ENCODE measurements at places on chromosomes 12 and 14. TPM values are rescaled to one million over a fixed set of nuclear protein-coding genes. Genes with fewer than 3 reads are reported as not detected.

DNA sequence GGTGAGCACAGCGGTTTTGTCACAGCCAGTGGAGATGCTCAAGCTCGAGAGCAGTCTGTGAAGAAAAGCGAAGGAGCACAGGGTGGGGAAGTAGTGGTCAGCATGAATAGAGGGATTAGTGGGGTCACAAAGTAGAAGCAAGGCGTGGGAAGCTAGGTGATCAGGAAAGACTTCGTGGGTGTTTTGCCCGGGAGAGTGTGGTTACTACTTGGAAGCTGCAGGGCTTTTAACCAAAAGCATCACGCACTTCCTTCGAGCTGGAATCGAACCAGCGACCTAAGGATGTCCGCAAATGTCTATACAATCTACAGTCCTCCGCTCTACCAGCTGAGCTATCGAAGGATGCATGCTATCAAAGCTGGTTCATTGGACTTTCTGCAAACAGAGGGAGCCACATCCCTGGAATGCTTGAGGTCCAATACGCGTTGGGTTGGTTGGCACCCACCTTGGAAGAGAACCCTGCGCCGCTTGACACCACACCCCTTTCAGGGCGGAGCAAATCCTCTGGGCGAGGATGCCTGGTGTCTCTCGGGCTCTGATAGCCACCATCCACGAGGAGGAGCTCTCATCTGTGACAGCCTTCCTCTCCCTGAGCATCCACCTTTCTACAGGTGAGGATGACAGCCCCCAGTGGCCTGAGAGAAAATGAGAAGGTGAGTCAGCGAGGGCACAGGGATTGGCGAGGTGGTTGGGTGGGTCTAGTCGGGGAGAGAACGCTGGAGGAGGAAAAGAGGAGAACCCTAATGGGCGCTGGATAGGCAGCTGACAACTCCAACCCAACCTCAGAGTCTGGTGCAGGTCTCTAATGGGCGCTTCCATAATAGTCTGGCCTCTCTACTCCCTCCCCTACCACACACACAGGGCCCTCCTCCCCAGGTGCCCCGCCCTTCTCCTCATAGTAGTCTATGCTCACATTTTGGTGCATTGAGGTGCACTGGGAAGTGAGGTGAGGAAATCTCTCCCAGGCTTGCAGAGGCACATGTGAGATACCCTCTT lies 16.0 kb upstream of the OR6S1 start:
- no peak for DNase-seq

DNA sequence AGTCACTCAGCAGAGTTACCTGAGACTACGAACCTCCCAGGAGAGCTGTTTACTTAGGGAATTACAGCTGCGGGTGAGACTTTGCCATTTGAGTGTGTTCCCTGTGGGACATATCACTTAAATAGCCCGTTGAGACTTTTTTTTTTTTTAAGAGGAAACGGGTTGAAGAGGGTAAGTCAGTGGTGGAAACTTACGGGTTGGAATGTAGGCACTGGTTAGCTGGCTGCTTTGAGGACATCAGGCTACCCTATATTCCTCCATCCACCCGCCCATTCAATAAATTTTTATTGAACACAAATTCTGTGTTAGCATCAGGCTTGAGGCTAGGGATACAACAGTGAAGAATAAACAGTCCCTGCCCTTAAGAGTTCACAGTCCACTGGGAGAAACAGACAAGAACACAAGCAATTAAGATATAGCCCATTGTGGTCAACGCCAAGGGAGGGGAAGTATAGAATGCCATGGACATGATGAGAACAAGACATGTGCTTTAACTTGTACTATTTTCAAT lies 88.1 kb upstream of the CPSF6 start:
- no peak for DNase-seq

- no peak for DNase-seq
Observed at GRCh38 chr14:72177251-72177650, 245.0 kb downstream of the RGS6 start.

GRCh38 chr14:89616852-89617341 lies 199.9 kb upstream of the FOXN3 start:
- no peak for DNase-seq

DNA sequence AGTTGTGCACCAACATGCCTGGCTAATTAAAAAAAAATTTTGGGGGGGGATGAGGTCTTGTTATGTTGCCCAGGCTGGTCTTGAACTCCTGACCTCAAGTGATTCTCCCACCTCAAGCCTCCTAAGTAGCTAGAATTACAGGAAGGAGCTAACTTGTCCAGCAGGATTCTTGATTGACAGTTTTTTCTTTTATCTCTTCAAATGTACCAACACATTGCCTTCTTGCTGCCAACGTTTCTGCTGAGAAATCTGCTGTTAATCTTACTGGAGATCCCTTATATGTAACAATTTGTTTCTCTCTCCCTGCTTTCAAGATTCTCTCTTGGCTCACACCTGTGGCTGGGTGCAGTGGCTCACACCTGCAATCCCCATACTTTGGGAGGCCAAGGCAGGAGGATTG lies 22.4 kb upstream of the MARK3 start:
- DNase-seq, result no peak

- no peak for DNase-seq
Observed at GRCh38 chr14:104126753-104127152, 11.6 kb upstream of the KIF26A start.

GRCh38 chr12:108270035-108270848 lies 68.9 kb downstream of the CMKLR1 start:
- no peak for DNase-seq

DNA sequence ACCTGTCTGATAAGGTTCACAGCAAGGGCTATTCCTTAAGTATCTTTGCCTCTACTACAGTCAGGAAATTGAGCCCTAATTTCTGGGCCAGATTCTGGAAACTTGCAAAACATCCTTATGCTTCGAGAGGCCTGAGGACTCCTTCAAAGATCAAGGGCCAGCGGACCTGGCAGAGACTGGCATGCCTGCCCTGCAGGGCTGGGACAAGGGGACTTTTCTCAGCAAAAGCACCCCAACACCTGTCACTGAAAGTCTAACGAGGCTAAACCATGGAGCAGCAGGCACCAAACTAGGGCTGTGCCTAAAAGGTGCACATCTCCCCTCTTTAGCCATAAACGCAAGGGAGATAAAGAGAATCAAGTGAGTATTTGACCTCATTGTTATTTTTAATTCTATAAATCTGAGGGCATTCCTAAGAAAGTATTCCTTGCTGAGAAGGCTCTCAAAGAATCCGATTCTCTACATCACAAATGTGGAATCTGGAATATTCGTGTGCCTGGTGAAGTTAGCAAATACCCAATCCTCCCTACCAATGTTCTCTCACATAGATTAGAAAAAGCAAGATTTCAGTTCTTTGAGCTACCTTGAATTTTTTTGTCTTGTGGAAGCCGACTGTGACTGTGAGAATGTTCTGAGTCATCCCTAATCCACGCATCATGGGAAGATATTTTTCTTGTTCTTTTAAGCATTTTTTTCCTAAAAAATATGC lies 328.2 kb upstream of the NOVA1 start:
- no peak for DNase-seq

- DNase-seq, result no peak
Observed at GRCh38 chr14:104821229-104821945, 20.5 kb downstream of the ZBTB42 start.

- no peak for DNase-seq
Observed at GRCh38 chr12:31651893-31652521, 7.5 kb upstream of the ETFBKMT start.

- DNase-seq, result no peak
Observed at GRCh38 chr12:85476756-85477155, 196.7 kb downstream of the ALX1 start.

The CCDC196 gene
- not detected for total RNA-seq

The SDSL gene
- total RNA-seq, result 7.8 TPM

The POTEG gene
- not detected for total RNA-seq

The BDKRB1 gene
- not detected for total RNA-seq

The SART3 gene
- total RNA-seq, result 25.9 TPM

The SPTB gene
- total RNA-seq, result 0.23 TPM
